ENCODE measurements at places on chromosomes 11 and 22.

DNA sequence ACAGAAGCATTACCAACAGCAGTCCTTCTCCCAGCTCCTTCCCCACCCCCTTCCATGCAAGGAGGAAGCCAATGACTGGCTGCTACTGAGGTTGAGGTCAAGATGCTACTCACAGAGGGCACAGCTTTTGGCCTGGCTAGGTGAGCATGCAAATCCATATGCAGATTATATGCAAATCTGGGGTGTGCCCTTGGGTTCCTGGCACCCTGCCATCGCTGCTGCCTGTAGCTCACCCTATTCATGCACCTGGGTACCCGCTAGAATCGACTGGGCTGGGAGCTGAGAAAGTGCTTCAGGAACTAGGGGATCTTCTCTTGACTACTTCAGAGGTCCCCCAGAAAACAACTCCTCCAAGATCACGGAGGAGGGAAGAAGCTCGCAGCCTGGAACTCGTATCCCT lies 4.0 kb downstream of the DSCAML1 start:
- no peak for DNase-seq

- no peak for DNase-seq
These were observed 31.8 kb downstream of the ARHGAP1 start for GRCh38 chr11:46668480-46669085.

DNA sequence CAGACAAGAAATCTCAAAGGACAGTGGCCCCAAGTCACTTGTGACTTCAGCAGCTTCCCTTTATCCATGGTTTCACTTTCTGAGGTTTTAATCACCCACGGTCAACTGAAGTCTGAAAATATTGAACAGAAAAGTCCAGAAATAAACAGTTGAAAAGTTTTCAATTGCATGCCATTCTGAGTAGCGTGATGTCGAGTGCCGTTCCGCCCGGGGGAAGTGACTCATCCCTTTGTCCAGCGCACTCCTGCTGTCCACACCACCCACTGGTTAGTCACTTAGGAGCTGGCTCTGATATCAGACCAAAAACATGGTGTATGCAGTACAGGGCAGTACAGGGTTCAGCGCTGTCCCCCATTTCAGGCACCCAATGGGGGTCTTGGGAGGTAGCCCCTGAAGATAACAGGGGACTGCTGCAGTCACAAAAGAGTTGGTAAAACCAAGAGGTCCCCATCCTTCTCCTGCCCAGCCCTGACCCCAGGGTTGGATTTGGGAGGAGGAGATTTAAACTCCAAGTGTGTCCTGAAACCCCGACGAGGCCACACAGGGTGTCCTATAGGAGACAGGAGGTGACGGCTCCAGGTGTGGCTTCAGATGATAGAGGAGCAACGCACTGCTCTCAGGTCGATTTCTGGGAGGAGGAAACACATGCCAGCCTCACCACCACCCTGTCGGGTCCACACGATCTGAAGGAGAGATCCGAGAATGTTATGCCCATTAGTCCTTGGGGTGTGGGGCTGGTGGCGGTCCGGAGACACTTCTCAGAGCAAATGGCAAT lies 390.1 kb downstream of the CTTN start:
- no peak for DNase-seq

GRCh38 chr11:132336781-132337535 lies 966.5 kb downstream of the NTM start:
- no peak for DNase-seq

- DNase-seq = no peak
These were observed 8.8 kb upstream of the CUL5 start for GRCh38 chr11:107999759-108000455.

- DNase-seq = no peak
These were observed 453.5 kb downstream of the OPCML start for GRCh38 chr11:133078591-133079404.

DNA sequence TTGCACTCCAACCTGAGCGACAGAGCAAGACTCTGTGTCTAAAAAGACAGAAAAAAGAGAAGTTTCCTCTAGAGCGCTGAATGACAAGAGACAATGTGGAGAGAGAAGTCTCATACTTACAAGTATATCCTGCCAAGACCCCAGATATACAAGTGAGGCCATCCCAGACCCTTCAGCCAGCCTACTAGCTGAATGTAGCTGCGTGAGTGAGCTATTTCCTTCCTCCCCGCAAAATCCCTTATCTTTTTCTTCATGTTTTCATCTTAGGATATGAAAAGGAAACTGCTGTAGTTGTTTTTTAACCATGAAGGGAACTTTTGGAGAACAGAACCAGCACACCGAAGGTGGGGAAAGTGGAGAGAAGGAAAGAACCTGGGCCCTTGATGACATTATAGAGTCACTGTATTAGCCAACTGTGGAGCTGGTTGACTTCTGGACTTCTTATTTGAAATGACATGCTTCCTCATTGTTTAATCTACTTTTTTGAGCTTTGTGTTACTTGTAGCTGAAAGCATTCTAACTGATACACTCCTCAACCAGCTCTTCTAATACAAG lies 4.4 kb upstream of the DDX17 start:
- DNase-seq = no peak

GRCh38 chr22:31211862-31212730 lies at the start of gene LIMK2:
LIMK2 (plus strand) TSS chr22:31212298; CDS start chr22:31212409, 111 bp downstream.
- DNase-seq = peak; percentile 98

DNA sequence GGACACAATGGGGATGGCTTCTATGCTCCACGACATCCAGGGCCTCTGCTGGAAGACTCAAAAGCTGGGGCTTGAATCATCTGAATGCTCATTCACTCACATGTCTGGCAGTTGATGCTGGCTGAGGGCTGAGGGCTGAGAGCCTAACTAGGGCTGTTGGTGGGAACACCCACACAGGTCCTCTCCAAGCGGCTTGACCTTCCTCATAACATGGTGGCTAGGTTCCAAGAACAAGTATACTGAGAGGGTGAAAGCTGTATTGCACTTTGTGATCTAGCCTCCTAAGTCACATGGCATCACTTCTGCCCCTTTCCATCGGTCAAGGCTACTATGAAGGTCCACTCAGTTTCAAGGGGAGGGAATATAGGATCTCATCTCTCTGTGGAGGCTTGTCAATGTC lies 7.5 kb downstream of the TMEM151A start:
- no peak for DNase-seq

DNA sequence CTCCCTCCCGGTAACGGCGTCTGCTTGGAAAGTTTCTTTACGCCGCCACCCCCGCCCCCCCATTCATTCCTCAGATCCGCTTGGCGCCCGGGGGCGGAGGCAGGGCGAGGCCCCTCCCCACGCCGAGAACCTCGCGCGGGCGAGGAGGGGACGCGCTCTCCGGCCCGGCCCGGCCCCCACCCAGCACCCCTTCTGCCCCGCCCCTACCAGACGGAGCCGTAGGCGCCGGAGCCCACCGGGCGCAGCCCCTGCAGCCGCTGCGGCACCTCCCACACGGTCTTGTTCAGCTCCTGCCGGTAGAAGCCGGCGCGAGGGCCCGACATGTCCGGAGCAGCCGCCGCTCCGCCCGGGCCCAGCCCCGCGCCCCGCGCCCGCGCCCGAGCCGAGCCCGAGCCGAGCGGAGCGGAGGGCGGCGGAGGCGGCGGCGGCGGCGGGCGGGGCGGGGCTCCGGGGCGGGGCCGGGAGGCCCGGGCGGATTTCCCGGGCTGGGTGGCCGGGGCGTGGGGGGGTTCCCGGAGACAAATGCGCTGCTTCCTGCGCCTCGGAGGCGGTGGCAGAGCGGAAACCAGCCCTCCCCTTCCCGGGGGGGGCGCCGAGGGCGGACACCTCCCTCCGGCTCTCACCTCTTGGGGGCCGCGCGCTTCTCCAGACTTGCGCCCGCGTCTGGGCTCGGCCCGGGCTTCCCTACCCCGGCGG lies at the start of gene MAPK11:
Gene MAPK11, minus strand, starts transcription at position 411 of the 696 bp plus-strand sequence. Its CDS starts 88 bp downstream, at position 323.
- peak; percentile 56 for DNase-seq

- DNase-seq = no peak
These were observed 45.4 kb downstream of the YAP1 start for GRCh38 chr11:102155676-102156075.

DNA sequence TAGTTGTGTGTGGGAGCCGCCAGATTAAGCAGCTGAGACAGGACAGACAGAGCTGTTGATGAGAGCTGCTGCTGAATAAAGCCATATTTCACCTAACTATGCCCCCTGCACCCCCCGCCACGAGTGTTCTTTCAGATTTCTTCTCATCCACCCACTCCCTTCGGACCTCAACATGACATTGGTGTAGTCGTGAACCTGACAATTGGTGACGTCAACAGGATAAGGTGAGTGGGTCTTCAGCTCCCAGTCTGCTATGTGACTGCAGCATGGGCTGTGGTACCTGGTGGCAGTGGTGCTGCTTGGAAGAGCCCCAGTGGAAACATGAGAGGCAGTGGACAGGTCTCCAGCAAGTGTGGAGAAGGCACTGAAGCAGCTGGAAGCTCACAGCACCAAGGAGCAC lies 28.3 kb upstream of the KCNA4 start:
- no peak for DNase-seq

- DNase-seq = no peak
These were observed 50.2 kb upstream of the BID start for GRCh38 chr22:17824457-17824856.

DNA sequence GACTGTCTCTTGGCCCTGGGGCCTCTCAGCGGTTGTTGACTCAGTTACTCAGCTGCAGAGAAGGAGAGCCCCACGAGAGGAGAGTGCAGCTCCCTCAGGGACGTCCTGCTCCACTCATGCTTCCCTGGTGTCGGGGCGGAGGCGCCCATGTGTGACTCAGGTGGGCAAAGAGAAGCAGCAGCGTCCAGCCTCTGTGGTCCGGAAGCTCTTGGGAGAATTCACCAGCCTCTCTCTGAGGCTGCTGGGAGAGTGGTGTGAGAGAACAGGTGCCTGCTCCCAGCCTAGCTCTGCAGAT lies 25.7 kb downstream of the GLB1L2 start:
- DNase-seq = no peak

DNA sequence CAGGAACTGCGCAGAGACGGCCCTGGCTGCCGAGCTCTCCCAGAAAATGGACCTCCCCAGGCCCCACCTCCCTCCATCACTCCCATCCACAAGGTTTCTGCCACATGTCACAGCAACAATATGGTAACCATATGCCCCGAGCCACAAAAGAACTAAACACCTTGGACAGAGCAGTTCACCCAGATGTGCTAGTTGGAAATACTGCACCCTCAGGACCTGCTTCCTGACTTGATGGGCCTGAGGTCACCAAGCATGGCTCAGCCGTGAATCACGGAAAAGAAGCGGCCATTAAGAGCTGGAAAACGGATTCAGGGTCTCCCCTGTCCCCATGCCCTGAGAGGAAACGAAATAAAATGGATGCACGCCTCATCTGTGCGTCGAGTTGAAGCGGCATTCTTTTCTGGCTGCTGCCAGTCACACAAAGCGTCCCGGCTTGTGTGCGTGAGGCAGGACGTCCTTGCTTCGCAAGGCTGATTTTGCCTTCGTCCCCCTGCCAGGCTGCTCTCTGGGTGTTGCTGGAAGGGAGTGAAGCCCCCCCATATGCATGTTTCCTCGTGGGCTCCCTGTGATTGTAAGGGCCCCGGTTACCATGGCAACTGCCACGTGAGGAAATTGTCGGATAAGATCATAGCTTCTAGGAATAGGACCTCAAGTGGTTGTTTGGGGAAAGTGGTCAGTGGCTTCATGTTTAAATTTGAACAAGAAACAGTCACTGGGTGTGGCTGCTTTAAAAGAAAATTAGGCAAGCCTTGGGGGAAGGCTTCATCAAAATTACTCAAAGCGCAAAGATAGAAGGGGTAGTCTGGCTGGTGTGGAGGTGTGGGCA lies 51.7 kb downstream of the FLI1 start:
- DNase-seq = no peak

DNA sequence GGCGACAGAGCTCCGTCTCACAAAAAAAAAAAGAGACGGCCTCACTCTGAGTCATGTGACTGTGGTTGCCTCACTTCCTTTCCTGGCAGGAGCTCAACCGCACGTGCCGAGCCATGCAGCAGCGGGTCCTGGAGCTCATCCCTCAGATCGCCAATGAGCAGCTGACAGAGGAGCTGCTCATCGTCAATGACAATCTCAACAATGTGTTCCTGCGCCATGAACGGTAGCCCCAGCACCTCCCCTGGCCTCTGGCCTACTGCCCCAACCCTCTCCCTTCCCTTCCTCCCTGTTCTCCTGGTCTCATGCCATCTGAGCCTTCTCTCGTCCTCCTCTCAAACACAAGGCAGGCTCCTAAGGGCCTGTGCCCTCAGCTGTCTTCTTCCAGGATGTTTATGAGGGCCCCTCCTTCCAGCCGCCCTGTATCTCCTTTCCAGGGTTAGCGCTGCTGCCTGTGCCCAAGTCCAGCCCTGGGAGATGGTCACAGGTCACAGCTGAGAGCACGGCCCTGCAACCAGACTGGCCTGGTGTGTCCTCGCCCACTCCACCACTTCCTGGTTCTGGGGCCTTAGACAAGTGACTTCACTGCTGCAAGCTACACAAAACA lies 30.7 kb downstream of the TOM1 start:
- peak; percentile 27 for DNase-seq

DNA sequence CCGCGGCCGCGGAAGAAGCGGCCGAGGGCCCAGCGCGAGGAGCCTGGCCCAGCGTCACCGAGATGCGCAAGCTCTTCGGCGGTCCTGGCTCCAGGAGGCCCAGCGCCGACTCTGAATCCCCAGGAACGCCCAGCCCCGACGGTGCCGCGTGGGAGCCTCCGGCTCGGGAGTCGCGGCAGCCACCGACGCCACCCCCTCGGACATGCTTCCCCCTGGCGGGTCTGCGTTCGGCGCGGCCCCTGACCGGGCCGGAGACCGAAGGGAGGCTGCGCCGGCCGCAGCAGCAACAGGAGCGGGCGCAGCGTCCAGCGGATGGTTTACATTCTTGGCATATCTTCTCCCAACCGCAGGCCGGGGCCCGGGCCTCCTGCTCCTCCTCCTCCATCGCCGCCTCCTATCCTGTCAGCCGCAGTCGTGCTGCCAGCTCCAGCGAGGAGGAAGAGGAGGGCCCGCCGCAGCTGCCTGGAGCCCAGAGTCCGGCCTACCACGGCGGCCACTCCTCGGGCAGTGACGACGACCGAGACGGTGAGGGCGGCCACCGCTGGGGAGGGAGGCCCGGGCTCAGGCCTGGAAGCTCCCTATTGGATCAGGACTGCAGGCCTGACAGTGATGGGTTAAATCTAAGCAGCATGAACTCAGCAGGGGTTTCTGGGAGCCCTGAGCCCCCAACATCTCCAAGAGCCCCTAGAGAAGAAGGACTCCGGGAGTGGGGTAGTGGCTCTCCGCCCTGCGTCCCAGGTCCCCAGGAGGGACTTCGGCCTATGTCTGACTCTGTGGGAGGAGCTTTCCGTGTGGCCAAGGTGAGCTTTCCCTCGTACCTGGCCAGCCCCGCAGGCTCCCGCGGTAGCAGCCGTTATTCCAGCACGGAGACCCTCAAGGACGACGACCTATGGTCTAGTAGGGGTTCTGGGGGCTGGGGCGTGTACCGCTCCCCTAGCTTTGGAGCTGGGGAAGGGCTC lies 1.2 kb downstream of the ARHGEF17 start:
- DNase-seq = no peak

GRCh38 chr22:44338177-44338810 lies 25.5 kb upstream of the SHISAL1 start:
- DNase-seq = no peak
